Esophagus squamous epithelium (tissue), 5 donors: ENCODE measurements at places on chromosomes 13 and 19. TPM values are rescaled to one million over a fixed set of nuclear protein-coding genes. Genes with fewer than 3 reads are reported as not detected.

GRCh38 chr13:98420554-98421175 lies 156.2 kb downstream of the STK24 start:
- DNase-seq, result no peak

The CKM gene
- not detected for total RNA-seq

- no peak for DNase-seq
Observed at GRCh38 chr19:29323440-29324290, 110.7 kb upstream of the UQCRFS1 start.

DNA sequence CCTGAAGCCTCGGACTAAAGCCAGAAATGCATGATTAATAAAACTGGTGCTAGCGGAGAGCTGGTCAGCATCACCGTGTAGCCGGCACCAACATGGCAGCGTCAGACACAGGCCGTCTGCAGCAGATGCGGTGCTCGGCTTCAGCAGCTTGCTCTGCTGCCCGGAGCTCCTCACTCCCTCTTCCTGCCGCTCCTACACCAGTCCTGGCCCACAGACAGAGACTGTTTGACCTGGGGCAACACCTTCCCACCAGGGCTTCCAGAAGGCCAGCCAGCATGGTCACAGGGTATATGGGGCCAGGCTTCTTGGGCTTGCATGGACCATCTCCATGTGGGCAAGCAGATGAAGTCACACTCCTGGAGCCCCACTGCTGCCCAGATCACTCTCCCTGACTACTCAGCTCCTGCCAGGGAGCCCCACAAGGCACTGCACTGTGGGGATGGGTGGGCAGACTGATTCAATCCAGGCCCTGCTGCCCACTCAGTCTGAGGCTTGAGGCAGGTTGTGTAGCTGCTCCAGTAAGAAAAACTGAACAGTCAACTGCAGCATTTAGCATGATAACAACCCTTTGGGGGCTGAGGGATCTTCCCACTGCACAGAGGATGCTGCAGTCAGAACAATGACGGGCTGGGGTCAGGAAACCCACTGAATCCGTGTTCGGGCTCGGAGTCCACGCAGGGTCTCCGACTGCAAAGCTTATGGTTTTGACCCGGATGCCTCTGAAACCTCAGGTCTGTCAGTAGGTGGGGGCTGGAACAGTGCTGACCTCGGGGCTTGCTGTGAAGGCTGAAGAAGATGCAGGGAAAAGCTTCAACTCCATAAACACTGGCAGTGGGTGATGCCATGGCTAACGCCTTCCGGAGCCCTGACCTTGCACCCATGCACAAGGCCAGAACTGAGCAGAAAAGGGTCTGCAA lies 45.6 kb downstream of the CEBPG start:
- DNase-seq, result no peak

- no peak for DNase-seq
Observed at GRCh38 chr13:66829803-66830202, 400.3 kb downstream of the PCDH9 start.

DNA sequence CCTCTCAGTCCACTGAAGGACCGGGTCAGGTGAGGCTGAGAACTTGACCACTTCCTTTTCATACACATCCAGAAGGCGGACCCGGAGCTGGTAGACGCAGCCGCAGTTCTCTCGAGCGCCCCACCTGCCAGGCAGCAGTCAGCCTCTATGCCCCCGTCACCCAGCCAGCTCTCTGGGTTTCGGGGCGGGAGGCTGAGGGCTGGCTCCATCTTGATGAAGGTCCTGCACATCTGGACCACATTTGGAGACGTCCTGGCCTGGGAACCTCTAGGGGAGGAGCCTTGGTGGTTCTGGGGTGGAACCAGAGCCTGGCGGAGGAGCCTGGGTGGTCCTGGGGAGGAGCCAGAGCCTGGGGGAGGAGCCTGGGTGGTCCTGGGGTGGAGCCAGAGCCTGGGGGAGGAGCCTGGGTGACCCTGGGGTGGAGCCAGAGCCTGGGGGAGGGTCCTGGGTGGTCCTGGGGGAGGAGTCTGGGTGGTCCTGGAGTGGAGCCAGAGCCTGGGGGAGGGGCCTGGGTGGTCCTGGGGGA lies 14.3 kb downstream of the MRPS12 start:
- no peak for DNase-seq

GRCh38 chr19:44702551-44703176 lies 3.7 kb downstream of the CEACAM16 start:
- no peak for DNase-seq

DNA sequence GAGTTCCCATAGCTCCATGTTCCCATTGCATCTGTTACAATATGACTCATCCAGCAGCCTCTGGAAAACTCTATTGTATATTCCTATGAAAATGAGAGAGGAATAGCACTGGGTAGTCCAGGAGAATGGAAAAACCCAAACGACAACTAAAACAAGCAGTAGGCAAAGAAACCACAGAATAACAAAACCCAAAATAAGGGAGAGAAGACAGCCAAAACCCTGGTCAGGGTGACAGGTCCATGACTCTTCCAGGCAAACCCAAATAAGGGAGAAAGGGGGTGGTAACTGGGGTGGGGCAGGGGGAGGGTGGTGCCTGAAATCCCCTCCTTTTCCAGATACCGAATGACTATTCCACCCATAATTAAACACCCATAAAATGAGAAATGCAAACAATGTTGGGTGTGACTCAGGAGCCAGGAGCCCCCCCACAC lies 4.0 kb upstream of the ZNF8 start:
- DNase-seq, result no peak

DNA sequence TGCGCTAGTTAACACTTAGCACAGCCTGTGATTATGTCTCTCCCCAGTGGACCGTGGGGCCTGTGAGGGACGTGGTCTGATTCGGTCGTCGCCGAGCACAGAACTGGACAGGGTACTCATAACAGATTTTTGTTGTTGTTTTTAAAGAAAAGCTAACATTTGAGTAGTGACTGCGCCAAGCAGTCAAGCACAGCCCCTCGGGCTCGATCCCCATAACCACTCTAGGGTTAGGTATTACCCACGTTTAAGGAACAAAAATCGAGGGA lies 805 bp upstream of the PTOV1 start:
- DNase-seq, result no peak

The ICAM4 gene
- not detected for total RNA-seq

GRCh38 chr13:55091172-55091571 lies 2049.5 kb upstream of the PRR20A start:
- no peak for DNase-seq
